H54 (cell line): ENCODE measurements at places on chromosomes 5 and 9.

DNA sequence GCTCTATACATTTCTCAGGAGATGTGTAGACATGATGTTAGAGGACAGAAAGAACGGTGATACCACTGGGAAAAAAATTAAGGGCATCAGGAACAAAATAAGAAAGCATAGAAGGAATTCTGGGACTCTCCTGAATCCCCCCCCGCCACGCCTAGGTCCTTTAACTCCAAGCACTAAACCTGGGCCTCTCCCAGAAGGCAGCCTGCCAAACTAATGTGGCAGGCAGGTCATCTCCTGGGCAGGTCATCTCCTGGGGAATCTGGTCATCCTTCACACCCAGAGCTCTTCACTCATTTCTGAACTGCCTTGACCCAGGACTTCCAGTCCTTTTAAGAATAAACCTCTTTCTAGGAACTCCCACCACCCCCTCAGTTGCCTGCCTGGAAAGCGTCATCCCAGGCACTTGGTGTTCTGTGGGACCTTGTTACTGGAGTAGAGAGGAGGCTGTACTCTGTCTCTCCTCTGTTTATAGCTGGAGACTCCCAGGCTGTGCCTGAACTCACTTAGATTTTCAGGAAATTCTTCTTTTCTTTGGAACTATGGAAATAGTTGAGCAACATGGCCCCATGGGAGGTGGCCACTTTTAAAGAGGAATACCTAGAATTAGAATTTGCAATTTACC lies 24.1 kb downstream of the PSAT1 start:
- DNase-seq, result no peak

GRCh38 chr5:27465140-27465539 lies 426.8 kb upstream of the CDH9 start:
- DNase-seq, result no peak

- DNase-seq, result no peak
These were observed 1.0 kb downstream of the URM1 start for GRCh38 chr9:128372188-128372641.

- DNase-seq, result no peak
These were observed 902 bp downstream of the BDP1 start for GRCh38 chr5:71456362-71456743.

DNA sequence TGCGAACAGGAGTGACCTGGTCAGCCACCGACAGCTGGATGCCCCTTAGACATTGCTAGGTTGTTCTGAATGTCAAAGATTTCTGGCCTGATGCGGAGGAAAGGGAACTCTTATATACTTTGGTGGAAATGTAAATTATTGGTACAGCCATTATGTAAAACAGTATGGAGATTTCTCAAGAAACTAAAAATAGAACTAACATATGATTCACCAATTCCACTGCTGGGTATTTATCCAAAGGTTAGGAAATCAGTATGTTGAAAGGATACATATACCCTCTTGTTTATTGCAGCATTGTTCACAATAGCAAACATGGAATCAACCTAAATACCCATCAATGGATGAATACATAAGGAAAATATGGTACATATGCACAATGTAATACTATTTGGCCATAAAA lies 31.8 kb downstream of the DMRT3 start:
- no peak for DNase-seq
